ENCODE measurements at places on chromosomes 2 and 18.

DNA sequence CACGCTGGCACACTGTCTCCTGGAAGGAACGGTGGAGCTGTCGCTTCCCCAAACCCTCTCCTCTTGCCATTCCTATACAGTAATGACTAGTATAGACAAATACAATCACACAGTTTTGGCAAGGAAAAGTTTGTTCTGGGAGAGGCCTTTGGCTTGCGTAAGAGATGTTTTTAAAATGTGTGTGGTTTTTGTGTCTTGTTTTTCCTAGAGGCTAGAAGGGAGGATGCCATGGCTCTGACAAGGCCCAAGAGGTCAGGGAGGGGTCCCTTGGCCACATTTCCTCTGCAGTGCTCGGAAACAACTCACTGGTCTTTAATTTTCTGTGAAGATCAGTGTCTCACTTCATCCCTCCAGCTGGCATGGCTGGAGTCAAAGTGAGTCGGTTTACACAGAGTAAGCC is 195.9 kb downstream of the SH3RF3 start:
- DNase-seq, result no peak

DNA sequence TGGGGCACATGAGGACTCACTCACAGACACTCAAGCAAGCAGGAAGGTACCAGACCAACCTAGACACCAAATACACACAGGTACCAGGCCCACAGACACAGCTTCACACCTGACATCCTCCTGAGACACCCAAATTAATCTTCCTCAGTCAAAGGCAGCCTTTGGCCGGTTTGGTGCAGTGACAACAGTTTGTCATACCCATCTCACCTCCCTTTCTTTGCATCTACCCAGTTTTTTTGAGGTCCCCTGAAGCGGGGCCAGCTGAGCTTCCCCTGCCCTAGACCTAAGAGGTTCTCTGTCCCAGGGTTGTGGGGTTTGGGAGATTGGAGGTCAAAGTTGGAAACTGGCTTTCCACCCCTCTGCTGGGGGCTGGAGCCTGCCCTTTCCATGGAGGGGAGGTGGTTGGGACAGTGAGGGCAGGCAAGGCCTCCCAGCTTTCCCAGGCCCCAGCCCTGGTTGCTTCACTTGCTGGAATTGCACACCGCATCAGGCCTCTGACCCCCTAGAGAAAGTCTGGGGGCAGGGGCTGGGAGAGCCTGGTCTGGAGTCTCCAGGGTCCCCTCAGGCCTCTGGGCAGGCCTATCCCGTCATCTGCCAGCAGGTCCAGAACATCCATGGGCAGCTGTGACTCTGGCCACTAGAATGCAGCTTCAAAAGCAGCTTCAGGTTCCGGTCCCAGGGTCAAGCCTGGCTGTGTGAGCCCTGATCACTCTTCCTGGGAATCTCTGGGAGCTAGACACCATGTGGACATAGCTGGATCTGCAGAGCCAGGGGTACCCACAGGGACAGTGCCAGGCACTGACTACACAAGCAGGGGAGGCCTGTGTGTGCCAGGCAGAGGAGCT is 12.5 kb upstream of the TEX261 start:
- no peak for DNase-seq

GRCh38 chr2:69750246-69750645 is 8.3 kb downstream of the ANXA4 start:
- no peak for DNase-seq

GRCh38 chr2:39160982-39161381 is 40.1 kb upstream of the SOS1 start:
- DNase-seq, result no peak

GRCh38 chr2:137168552-137168951 is 403.2 kb downstream of the THSD7B start:
- no peak for DNase-seq

- DNase-seq, result no peak
These were observed 14.1 kb downstream of the ZFP36L2 start for GRCh38 chr2:43212216-43212835.

GRCh38 chr18:12990123-12990475 is 1.1 kb upstream of the CEP192 start:
- peak; percentile 66 for DNase-seq

- no peak for DNase-seq
These were observed 120.0 kb downstream of the EPHA4 start for GRCh38 chr2:221451862-221452788.
